ENCODE measurements at places on chromosomes 3 and 15.
A peak's percentile ranks its signal among the peaks of the same experiment; 100 is the strongest.

DNA sequence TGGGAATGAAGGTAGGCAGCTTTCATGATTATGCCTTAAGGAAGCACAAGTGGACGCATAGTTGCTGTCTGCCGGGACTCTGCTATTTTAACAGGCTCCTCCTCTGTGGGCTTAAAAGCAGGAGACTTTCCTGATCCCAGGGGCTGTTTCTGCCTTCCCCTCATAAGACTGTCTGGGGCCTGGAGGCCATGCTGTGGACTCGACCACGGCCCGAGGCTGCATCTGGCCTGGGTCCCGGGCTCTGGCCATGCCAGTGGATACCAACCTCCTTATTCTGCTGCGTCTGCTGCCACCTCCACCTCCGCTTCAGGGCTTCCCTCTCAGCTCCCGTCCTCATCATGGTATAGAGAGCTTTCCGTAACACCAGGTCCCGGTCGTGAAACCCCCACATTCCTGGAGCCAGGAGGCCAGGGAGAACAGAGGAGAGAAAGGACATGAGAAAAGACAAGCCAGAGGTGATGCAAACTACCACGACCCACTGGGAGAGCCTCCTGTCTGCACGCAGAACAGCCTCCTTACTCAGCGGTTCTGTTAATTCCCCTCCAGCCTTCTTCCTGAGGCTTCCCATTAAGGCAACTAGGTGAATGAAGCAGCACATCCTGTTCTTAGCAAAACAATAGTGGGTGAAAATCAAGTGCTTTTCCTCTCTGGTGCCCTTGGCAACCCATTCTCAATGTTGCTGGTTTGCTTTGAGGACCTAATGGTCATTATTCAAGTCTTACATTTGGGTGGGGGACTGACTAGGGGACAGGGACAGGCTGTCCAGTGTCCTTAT, 200.5 kb downstream of the KLF13 start:
- no peak for DNase-seq

DNA sequence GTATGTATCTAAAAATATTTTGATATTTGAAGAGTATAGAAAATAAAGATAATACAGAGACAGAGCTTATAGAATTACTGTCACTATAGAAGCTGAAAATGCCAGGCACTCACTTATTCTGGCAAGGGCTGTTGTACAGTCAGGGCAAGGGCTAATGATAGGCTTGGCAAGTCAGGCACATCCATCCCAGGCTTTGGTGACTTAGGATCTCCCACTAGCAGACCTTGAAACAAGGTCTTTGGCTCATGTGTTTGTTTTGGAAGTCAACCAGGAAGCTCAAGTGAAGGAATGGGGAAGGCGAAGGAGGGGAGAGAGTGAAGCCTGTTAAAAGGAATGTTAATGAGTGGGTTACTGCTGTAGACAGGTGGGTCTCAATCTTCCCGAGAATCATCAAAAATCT, 199.1 kb upstream of the SUCLG2 start:
- DNase-seq = no peak

DNA sequence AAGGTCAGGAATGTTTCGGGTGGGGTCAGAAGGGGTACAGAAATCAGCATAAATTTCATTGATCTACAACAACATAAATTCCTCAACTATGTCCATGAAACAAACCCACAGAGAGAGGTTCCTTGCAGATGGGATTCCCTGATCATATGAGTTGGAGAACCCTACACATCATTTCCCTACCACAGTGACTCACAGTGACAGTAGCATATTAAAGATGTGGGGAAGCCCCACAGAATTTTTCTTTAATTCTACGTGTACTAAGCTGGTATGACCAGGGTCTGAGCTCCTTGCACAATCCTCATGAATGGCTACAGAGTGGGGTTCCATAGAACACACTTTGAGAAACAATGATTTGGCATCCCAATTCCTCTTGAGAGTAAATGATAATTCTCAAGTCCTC, 116.9 kb upstream of the RAD18 start:
- no peak for DNase-seq

DNA sequence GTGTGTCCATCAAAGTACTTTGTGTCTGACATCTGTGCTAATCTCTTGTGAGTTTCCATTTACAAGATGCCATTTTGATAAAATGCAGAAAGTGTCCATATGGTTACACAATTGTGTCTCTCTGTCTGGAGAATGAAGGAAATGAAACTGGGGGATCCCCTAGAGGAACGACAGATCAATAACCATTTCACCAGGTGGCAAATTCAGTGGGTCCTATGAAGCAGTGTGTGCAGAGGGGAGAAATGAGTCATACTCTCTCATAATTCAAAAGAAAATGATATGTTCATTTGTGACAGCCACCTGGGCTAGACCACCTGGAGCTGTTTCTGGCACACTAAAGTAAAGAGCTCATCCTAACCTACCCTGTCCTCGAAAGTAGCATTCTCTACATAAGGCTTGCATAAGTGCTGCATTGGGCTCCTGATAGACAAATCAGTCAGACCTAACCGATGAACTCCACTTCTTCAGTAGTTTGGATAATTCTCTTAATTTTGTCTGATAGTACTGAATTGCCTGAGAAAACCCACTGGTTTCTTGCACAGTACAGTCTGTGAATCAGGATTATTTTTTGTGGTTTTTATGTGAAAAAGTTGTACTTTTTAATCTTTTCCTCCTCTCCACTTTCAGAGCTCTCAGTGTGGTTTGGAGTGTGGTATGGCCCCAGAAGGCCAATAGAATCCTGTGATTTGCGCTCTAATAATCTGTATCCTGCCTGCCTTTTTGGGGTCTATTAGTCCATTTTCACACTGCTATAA, 10.3 kb upstream of the CD47 start:
- DNase-seq = peak; percentile 28

DNA sequence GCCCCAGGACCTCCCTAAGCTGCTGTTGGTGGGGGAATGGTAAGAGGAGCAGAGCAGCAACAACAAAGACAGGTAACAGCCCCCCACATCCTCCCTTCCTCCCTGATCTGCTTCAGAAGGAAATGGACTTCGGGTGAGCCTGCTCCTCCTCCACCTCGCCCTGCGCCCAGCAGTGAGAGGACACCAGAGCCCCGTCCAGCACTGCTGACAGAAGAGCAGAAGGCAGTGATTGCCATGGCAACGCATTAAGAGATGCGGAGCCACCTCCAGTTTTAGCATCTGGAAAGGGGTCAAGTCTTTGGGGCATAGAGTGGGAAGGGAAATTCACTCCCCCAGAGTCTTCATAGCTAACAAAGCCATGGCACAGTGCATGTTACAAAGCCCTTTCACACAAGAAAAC, 77.6 kb upstream of the HRH1 start:
- no peak for DNase-seq

GRCh38 chr3:32290619-32291018, 52.1 kb downstream of the CMTM8 start:
- no peak for DNase-seq

GRCh38 chr3:124592658-124593441, 137.4 kb upstream of the UMPS start:
- DNase-seq = peak; percentile 18

- DNase-seq = no peak
Observed at GRCh38 chr3:107657971-107658370, 135.2 kb downstream of the BBX start.

DNA sequence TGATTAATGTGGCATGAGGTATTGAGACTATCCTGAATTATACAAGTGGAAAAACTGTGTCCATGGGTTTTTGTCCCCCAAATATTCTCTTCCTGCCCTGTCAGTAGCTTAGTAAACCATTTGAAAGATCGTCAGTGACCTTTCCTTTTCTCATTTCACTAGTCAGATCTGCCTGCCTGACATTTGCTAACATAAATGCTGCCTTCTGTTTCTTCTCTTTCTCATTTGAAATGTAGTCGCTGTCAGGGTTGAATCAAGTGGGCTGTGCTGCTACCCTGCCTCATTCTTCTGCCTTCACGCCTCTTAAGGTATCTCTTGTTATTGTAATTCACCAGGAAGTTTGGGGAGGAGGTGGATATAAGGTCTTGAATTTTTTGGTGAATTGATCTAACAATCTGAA, 67.5 kb downstream of the LRCH3 start:
- DNase-seq = no peak

DNA sequence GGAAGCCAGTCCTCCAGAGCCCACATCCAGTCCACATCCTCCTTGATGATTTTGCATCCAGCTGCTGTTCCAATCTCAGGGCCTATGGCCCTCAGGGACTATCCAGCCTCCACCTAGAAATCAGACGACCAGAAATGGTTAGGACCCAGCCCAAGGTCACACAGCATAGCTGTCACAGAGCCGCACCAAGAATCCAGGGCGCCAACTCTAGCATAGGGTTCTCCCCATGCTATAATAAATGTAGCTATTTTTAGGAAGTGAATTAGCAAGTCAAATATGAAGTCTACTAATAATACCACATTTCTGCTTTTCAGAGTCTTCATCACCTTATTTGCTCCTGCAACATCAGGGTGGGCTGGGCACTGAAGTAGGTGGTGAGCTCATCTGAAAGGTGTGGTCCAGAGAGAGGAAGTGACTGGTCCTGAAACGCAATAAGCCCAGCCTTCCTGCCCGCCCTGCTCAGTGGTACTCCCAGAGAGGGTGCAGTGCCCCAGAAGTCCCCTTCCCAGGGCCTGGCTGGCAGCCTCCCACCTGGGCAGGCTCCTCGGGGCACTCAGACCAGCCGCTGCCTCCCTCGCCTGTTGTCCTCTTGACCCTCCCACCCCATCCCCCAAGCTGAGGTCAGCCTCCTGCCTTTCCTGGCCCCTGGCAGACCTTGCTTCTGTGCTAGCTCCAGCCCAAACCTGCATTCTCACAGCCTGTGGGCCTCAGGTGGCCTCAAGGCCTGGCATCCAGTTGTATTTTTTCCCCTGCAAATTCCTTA, 17.6 kb upstream of the CYP11A1 start:
- DNase-seq = peak; percentile 69

DNA sequence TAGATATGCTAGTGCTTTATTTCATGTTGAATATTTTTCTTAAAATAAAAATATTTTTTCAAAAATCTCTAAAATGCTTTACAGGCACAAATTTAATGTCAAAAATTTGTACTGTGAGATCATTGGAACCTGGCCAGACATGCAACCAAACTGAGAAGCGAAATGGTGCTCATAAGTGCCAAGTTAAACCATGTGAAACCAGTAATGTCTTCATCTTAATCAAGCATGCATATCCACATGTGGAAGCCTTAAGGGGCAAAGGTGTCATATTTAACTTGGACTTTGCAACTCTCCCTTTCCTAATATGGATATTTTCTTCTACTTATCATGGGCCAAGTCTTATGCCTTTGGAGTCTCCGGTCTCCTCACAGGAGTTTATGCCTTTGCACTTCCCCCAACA, 208.9 kb upstream of the COL8A1 start:
- DNase-seq = no peak

DNA sequence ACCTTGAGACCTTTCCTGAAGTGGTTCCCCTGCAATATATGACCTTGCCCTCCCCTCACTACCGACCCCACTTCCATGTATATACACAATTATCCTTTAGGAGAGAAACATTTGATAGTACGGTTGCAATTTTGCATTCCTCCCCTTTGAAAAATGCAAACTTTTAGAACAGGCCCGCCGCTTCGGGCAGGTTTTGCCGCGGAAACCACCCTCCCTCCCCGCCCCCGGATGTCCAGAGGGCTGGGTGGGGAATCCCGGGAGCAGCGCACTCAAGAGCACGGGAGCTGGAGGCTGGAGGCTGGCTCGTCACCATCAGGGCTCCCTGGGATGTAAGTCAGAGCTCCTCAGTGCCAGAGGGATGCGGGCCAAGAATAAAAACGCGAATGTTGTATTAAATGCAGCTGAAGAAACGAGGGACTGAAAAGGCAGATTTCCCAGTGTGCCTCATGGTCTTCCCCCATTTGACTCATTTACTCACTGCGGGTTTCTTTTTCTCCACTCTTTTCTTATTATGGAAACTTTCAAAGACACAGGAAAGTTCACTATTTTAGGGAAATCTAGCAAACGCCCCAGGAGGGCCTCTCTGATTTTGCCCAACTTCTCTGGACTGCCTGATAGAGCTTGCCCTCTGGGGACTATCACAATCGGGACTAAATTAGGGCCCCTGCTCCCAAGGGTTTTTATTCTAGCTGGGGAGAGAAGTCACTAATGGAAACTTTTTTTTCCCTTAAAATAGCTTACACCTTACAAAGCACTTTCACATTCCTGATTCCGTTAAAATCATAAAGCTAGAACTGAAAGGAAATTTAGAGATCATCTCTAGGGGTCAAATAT, 2.9 kb upstream of the USP3 start:
- DNase-seq = peak; percentile 47

GRCh38 chr3:15844889-15845288, 47.1 kb upstream of the ANKRD28 start:
- DNase-seq = no peak

DNA sequence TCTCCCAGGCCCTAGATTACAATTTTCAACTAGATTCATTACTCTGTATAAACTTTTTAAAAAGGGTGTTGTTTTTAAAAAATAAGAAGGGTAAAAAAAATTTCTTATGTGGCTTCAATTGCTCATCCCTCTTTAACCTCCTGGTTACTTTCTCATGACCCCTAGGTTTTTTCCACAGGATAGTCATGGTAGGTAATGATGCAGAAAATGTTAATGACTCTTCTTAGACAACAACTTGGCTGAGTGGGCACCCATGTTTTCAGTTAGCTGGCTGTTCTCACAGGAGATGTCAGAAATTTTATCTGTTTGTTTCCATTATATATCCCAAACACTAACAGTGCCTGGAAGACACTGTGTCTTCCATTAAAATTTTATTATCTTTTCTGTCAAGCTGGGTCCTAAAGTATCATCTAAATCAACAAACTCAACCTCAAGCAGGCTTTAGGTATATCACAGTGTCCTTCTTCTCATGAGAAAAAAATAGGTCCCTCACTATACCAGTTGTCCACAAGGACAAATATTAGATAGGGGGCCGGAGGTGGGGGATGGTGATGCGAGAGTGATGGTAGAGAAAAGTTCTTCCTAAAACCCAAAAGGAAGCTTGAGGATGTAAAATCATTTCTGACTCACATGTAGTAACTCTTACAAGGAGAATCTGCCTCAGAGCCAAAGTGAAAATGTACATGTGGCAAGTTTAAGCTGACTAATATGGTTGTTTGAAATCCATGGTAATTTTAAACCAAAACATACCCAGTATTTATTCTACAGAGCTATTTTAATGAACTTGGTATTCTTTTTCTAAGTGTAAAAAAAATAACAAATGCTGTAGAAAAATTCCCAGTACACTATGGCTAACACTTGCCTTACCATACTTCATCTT, 43.3 kb downstream of the PLOD2 start:
- no peak for DNase-seq

DNA sequence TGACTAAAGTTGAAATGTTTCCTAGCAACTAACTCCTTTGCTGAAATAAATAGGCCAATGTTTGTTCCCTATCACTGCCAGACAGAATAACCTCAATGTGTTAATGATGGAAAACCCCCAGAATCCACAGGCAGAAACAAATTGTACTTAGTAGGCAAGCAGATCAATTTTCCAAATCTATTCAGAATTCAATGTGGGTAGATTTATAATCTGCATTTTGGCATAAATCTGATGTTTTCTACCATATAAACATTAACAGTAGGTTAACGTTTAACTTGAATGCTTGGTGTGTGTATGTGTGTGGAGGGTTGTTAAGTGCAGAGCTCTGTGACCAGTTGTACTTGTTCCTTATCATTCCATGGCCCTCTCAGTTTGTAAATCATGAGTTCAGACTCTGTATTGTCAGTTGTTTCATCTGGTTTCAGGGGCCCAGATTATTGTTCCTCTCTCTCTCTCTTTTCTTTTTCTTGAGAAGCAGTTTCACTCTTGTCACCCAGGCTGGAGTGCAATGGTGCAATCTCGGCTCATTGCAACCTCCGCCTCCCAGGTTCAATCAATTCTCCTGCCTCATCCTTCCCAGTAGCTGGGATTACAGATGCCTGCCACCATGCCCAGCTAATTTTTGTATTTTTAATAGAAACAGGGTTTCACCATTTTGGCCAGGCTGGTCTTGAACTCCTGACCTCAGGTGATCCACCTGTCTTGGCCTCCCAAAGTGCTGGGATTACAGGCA, 32.8 kb downstream of the PLSCR1 start:
- DNase-seq = no peak
